ENCODE measurements at places on chromosomes 11 and 22.

DNA sequence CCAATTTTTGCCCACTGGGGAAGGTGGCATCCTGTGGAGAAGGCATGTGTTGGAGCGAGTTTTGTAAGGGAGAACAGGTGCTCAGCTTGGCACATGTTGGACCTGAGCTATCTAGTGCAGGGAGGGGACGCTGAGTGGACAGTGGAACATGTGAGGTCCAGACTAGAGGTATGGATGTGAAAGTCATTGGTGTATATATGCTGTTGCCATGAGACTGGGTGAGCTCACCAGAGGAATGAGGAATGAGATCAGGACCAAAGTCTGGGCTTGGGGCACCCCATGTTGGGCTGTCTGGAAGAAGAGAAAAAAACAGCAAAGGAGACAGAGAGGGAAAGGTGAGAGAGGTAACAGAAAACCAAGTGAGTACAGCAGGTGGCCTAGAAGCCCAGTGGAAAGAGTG is 12.3 kb upstream of the SYT7 start:
- no peak for DNase-seq

DNA sequence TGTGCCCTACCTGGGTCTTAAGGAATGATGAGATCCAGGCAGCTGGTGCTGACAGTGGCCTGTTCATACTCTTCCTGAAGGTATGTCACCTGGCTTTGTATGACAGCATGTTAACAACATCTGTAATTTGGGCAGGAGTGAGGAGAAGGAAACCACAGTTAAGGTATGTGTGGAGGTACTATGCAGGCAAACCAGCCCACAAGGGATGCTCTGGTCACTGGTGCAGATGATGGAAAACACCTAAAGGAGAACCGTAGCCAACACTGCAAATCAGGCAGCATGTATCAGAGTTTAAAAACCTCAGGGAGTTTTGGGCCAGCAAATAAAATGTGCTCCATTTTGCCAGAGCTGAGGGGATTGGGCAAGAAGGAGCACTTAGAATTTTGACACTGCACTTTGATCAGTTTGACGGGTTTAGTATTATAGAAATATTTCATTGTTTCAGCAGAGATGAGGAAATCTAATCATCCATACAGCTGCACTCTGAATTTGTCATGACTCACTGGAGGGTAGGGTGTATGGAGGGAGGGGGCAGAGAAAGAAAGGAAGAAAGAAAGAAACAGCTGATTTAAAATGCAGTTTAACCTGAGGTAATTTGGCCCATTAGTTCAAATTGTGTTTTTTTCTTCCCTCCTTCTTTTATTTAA is 260.9 kb downstream of the KIRREL3 start:
- DNase-seq: no peak

DNA sequence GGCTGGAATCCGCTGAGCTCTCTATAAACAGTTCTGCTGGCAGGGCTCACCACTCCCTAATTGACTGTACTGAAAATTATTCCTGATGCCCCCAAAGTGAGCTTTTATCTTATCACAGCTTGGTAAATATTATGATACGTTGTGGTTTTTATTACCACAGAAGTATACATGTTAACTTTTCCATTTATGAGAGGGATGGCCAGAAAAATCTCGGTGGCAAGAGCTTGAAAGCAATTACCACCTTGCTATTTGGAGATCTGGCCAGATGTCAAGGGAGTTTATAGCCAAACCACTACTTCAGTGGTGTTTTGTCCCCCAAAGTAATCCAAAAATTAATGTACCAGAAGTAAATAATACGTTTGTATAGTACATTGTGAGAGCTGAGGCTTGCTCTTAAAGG is 75.4 kb upstream of the RCN1 start:
- no peak for DNase-seq

DNA sequence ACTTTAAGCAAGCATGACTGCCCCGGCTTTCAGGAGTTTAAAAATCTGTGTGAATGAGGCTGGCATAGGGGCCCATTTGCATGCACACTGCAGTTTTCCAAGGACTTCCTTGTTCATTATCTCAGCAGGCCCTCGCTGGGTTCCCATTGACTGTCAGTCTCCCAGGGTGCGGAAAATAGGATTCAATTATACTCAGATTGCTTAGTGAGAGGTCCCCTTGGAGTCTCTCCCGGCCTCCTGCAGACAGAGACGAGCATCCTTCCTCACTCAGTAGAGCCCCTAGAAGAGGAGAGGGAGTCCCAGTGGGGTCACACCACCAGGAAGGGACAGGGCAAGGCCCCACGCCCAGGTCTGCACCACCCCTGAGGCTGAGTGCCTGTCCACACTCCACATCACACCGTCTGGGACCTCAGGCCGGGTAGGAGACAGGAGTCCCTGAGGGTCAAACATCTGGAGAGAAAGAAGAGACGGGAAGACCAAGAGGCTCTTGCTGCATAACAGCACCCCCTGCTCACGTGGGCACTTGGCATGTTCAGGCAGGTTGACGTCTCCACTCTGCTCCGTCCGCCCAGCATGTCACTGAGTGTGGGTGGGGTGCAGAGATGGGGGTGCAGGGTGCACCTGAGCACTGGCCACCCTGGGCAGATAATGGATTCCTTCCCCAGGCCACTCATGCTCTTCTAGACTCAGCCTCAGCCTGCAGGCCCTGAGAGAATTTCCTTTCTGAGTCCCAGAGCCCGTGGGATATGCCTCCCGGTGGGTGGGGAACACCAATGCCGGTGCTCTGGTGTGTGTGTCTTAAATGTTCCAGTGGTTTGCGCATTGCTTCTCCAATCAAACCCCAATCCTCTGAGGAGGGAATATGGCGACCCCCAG is 58.8 kb downstream of the MCM5 start:
- DNase-seq: no peak

DNA sequence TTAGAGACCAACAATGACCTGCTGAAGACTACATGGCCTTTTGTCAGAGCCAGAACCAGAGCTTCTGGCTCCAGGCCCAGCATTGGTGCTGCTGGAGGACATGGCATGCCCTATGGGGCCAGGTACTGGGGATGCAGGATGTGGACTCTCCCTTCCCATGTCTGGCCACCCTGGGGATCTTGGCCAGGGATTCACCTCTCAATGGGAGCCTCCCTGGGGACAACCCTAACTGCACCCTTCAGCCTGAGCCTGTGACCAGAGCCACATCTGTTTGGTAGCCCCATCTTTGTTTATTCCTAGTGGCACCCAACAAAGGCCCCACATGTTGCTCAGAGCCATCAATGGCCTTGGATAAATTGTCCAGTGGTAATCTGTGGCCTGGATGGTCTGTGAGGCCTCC is 5.8 kb downstream of the KLHL35 start:
- DNase-seq: no peak

DNA sequence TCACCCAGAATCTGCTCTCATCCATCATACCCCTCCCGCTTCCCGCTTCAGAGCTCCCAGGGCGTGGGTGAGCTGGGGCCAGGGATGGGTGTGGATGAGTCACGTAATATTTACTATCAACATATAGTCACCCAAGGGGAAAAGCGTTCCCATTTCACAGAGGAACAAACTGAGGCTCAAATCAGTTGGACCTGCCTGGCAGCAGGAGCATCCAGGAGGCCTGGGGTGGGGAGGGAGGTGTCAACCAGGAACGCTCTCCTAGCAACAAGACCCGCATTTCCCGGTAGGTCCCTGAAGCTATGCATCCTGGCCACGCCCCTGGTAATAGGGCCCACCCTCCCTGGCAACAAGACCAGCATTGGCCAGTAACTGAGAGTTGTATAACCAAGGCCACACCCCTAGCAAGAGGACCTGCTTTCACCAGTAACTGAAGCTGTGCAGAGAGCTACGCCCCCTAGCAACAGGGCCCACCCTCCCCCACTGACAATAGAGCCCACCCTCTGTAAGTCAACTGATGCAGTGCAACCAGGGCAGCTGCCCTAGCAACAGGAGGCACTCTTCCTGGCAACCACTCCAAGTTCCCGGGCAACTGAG is 32.7 kb upstream of the TXNRD2 start:
- DNase-seq: peak; percentile 70

- DNase-seq: no peak
Measured at GRCh38 chr11:47415949-47416472, 7.6 kb downstream of the SLC39A13 start.

GRCh38 chr11:5283086-5283485 is 13.3 kb upstream of the HBE1 start:
- no peak for DNase-seq

GRCh38 chr11:128552783-128553661 is 34.3 kb downstream of the ETS1 start:
- DNase-seq: no peak

- no peak for DNase-seq
Measured at GRCh38 chr22:49629586-49630447, 197.9 kb downstream of the BRD1 start.

GRCh38 chr11:88104408-88104807 is 70.8 kb downstream of the RAB38 start:
- no peak for DNase-seq

DNA sequence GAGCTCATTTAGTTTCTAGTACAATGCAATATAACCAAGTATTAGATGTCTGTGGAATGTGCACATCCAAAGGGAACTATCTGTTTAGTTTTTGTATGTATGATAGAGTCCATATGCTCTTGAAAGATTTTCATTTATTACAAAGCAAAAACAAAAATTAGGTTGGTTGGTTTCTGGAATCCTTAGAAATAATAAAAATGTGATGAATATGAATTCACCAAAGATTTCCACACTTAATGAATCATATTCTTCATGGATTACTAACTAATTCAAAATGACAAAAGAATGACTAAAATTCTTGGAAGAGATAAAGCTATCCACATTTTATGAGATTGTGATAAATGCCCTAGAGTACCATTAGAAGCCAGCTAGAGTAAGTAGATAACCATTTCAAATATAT is 261.1 kb downstream of the SBF2 start:
- no peak for DNase-seq

DNA sequence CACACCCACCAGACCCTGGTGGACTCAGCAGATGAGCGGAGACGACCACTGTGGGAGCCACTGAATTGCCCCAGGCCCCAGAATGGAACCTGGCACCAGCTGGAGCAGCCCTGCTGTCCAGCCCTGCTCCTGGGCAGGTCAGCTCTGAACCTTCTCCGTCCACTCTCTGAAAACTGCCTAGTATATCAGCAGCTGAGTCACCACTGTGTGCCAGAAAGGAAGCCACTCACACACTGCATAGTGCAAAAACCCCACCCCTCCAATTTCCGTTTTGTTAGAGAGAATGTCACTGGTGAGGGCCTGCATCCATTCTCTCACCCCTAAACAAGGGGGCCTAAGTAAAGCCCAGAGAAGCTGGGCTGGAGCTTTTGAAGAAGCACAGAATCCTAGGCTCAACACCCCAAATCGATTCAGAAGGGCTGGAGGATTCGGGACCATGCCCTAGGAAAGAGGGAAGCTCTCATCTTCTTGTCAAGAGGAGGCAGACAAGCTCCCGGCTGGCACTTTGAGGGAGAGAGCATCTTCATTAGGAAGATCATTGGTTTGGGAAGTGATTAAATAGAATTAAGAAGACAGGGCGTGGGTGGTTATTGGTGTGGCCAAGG is 44.5 kb downstream of the GALNT18 start:
- no peak for DNase-seq

DNA sequence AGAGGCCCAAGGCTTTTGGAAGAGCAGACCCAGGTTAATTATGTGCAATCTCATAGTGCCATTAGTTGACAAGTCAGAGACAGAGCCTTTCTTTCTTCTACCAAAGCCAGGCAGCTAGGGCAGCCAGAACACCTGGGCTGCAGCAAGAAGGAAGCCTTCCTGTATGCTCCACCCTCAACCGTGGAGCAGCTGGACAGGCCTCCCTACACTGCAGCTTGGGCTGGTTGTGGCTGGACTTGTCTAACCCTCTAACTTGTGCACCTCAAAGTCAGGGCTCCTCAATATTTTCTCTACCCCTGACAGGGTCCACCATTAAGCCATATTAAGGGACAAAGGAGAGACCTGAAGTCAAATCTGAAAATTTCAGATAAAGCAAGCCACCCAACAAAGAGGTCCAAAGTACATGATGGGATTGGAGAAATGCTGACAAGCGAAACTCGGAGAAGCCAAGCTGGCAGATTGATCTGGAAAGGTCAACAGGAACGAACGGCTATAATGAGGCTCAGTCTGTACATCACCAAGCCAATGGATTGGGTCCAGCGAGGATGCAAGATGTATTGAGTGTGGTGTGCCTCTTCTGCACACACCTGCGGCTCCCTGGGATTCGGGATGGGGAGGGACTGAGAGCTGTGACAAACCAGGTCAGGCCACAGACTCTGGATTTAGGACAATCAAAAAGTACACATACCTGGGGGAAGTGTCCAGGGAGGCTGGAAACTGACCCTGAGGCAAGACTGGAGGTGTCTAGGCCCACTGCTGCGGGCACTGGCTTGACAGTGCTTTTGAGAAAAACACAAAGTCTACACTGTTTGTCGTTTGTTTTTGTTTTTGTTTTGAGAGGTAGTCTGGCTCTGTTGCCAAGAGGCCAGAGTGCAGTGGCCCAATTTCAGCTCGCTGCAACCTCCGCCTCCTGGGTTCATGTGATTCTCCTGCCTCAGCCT is 11.7 kb upstream of the SLC43A3 start:
- DNase-seq: no peak

DNA sequence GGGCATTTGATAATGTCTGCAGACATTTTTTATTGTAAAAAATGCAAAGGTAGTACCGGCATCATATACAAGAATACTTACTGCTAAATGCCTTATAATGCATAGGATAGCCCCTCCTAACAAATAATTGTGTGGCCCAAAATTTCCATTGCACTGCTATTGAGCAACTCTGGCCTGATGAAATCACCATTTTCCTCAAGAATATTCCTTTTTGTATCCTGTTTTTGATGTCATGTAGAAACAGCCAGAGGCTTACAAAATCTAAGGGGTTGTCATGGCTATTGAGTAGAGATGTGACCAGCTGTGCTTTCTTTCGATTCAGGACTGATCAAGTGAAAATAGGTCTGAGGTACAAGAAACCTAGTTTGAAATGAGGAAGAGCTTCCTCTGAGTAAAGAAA is 854.3 kb downstream of the KCNA4 start:
- no peak for DNase-seq

DNA sequence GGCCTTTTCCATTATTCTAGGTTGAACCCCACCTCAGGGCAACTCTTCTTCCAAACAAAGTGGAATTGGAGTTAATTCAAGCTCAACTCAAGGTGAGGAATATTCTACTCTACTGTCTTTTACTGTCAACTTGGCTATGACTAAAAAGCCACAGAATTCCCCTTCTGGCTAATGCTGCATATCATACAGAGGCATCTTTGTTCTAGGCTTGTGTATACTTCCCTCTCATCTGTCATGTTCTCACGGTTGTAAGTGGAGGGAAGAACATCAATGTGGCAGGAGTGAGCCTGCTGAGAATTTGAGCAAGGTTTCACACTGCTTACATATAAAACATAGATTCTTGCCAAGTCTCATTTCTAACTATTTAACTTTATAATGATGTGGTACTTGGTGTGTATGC is 921.4 kb upstream of the CNTN5 start:
- no peak for DNase-seq

GRCh38 chr11:73862986-73863385 is 13.7 kb downstream of the COA4 start:
- no peak for DNase-seq

GRCh38 chr11:124878759-124879492 is 13.7 kb downstream of the ROBO3 start:
- DNase-seq: no peak

GRCh38 chr11:79942646-79943045 is 501.8 kb upstream of the TENM4 start:
- no peak for DNase-seq
